ENCODE measurements at places on chromosomes 16 and 17. TPM values are rescaled to one million over a fixed set of nuclear protein-coding genes. Genes with fewer than 3 reads are reported as not detected.

The DHX40 gene
- 22.6 TPM for total RNA-seq

The MYO15A gene
- 0.15 TPM for total RNA-seq

The ZNF469 gene
- 0.27 TPM for total RNA-seq

The EME1 gene
- total RNA-seq: 9.2 TPM

GRCh38 chr17:57350266-57350665, 93.9 kb downstream of the MSI2 start:
- no peak for DNase-seq

DNA sequence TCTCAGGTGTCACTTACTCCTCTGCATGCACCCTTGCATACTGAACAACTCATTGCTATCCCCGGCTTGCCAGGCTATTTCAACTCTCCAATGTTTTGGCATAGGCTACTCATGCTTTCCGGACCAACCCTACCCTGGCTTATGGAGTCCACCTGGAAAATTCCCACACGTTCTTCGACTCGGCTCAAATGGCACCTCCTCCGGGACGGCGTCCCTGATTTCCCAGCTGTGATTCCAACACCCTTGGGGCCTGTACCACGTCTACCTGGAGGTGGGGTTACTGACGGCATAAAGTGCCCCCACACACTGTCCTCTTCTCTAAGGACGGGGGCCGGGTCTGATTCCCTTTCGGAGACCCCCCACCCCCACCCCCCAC, 498 bp downstream of the SMYD4 start:
- DNase-seq: peak; percentile 27

- no peak for DNase-seq
Observed at GRCh38 chr17:36923814-36924221, 13.5 kb upstream of the LHX1 start.

GRCh38 chr17:45241328-45242028, 19.8 kb downstream of the FMNL1 start:
- no peak for DNase-seq

- DNase-seq: no peak
Observed at GRCh38 chr16:64975821-64976220, 146.0 kb downstream of the CDH11 start.

DNA sequence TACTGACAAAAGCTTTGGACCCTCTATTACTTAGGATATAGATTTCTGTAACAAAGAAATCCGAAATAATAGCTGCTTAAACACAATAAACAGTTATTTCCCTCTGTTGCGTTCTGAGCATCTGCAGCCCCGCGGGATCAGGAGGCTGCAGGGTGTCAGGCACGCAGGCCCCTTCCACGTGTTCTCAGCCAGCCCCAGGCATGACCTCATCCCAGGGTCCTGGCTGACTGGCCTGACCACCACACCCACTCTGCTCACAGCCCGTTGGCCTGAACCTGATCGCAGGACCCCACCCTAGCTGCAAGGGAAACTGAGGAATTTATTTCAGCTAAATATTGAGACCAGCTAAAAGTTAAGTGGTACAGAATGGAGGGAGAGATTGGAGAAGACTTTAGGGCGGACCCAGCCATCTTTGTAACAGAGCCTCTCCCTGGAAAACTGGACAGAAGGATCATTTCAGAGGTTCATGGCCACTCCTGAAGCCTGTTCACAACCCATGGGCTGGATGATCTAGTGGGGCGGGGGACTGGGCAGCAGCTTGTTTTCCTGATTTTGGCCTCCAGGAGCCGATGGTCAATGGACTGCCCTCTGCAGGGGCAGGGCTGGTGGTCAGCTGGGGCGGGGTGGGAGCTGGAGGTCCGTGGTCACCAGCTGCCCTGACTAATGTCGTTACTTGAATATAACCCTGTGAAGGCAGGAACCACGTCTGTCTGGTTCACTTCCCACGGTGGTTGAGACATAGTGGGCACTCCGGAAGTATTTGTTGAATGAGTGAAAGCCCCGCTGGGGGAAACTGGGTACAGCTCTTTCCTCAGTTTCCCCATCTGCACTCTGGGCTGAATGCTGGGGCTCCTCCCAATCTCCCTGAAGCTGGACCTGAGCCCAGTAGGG, 10.9 kb downstream of the CETP start:
- DNase-seq: no peak

DNA sequence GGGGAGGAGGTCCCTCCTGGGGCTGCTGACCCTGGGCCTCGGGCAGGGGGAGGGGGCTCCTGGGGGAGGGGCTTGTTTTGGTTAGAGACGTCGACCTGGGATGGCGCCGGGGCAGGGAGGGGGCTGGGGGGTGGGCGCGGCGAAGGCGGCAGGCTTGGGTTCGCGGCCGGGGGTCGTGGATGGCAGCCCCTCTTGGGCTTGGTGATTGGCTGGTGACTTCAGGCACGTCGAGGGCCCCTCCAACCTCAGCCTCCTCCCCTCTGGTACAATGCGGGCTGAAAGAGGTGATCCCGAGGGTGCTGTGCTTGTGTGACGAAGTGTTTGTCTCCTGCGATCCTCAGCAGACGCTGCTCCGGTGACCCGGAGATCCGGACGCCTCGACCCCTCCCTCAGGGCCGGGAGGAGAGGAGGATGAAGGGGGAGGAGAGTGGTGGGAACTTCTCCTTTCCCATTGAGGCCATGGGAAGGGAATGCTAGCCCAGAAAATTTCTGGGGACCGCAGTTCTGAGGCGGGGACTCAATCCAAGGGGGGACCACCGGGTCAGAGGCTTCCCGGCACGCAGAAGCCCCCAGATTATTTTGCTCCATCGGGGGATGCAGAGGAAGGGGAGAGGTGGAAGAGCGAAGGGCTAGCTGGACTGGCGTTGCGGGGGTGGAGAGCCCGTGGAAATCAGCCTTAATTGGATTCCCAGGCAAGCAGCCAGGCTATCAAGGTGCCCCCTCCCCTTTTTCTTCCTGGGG, 43.9 kb downstream of the RAI1 start:
- DNase-seq: no peak

DNA sequence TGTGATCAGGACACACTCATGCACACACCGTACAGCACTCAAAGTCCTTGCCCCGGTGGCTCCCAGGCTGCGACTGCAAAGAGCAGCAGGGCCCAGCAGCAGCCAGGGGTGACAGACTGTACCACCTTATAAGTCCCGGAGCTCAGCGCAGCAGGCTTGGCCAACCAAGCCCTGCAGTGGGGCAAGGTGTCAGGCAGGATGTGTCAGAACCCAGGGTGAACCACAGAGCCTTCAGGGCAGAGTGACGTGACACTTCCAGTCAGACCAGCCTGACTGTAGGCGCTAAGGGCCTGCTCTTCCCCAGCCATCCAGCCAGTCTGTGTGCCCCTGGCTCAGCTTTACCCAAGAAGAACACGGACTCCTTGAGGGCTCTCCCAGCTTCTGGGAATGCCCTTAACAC, 204.1 kb downstream of the COPRS start:
- DNase-seq: peak; percentile 78

All from Daoy (cell line).